ENCODE measurements at places on chromosomes 7 and 10.

DNA sequence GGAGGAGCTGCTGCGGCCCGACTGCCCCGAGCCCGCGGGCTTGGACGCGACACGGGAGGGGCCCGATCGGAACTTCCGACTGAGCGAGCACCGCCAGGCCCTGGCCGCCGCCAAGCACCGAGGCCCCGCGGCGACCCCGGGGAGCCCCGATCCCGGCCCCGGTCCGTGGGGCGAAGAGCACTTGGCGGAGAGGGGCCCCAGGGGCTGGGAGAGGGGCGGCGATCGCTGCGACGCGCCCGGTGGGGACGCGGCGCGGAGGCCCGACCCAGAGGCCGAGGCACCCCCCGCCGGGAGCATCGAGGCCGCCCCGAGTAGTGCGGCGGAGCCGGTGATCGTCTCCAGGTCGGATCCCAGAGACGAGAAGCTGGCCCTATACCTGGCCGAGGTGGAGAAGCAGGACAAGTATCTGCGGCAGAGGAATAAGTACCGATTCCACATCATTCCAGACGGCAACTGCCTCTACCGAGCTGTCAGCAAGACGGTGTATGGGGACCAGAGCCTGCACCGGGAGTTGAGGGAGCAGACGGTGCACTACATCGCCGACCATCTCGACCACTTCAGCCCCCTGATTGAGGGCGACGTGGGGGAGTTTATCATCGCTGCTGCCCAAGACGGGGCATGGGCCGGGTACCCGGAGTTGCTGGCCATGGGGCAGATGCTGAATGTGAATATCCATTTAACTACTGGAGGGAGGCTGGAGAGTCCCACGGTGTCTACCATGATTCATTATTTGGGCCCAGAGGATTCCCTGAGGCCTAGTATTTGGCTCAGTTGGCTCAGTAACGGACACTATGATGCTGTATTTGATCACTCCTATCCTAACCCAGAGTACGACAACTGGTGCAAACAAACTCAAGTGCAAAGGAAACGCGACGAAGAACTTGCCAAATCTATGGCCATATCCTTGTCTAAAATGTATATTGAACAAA is 1.4 kb downstream of the OTUD1 start:
- peak; percentile 75 for DNase-seq

DNA sequence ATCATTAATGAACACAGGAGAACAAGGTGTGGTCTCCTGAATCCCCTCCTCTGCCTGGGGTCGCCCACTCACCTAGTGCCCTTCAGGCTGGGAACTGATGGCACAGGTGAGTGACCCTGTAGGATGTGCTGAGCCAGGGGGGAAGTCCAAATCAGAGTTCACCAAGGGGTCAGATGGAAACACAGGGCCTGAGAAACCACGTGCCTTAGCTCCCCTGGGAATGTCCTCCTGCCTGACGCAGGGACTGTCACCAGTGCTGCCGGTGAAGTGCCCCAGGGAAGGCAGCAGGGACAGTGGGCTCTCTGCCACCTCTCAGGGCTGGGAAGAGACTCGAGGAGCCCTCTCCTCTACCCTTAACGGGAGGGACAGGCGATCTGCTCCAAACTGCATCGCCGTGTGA is 5.8 kb upstream of the PYROXD2 start:
- no peak for DNase-seq

DNA sequence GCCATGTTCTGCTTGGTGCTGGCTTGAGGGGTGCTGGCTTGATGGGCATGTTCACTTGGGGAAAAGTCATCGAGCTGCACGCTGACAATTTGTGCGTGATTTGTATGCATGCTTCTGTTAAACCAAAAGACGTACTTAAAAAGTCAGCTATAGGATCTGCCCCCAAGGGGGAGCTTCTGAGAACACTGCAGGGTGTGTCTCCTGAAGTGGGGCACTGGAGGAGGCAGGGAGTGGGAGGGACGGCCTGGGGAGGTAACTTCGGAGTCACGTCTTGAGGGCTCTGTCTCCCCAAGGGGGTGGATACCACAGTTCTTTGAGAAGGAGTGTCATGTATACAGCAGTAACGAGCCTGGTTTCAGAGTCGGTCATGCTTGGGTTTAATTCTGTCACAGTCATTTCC is 406.5 kb downstream of the PLXNA4 start:
- no peak for DNase-seq

GRCh38 chr10:50556237-50557120 is 67.3 kb downstream of the SGMS1 start:
- DNase-seq = no peak

DNA sequence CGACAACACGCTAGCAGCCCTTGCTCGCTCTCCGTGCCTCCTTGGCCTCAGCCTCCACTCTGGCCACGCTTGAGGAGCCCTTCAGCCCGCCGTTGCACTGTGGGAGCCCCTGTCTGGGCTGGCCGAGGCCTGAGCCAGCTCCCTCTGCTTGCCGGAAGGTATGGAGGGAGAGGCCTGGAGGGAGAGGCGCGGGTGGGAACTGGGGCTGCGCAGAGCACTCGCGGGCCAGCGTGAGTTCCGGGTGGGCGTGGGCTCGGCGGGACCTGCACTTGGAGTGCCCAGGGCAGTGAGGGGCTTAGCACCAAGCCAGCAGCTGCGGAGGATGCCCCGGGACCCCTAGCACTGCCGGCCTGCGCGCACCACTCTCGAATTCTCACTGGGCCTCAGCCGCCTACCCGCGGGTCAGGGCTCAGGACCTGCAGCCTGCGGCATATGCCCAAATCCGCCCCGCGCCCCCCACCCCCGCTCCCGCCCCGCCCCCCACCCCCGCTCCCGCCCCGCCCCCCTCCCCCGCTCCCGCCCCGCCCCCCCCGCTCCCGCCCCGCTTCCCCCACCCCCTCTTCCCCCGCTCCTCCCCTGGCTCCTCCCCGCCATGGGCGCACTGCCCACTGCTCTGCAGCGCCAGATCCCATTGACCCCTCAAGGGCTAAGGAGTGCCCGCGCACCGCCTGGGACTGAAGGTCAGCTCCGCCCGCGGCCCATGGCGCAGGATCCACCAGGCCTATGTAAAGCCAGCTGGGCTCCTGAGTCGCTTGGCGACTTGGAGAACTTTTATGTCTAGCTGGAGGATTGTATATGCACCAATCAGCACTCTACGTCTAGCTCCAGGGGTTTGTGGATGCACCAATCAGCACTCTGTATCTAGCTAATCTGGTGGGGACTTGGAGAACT is 15.9 kb upstream of the ACBD5 start:
- no peak for DNase-seq

GRCh38 chr10:49104323-49104722 is 11.0 kb downstream of the VSTM4 start:
- DNase-seq = no peak

GRCh38 chr7:5773661-5774086 is 7.8 kb downstream of the RNF216 start:
- peak; percentile 67 for DNase-seq
